Stimulated activated CD4-positive, alpha-beta T cell treated with anti-CD3 and anti-CD28 coated beads, Interleukin-4, amount 100 ng/mL, for 4 hours (primary cell): ENCODE measurements at places on chromosomes 2 and 18.

DNA sequence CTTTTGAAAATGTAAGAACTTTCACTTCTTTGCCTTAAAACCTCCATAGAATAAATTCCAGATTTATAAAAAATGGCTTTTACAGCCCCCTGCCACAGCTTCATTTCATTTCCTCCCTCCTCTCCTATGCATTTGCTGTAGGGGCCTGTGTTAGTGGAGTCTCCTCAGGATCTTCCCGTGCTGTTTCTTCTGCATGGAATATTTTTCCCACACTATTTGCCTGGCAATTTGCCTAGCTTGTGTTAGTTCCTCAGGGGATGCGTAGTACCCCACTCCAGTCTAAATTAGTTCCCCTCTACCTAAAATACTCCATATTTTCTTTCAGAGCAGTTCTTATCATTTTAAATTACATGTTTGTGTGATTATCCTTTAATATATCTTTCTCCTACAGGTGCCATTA lies 262.2 kb downstream of the PLCL1 start:
- no peak for DNase-seq

DNA sequence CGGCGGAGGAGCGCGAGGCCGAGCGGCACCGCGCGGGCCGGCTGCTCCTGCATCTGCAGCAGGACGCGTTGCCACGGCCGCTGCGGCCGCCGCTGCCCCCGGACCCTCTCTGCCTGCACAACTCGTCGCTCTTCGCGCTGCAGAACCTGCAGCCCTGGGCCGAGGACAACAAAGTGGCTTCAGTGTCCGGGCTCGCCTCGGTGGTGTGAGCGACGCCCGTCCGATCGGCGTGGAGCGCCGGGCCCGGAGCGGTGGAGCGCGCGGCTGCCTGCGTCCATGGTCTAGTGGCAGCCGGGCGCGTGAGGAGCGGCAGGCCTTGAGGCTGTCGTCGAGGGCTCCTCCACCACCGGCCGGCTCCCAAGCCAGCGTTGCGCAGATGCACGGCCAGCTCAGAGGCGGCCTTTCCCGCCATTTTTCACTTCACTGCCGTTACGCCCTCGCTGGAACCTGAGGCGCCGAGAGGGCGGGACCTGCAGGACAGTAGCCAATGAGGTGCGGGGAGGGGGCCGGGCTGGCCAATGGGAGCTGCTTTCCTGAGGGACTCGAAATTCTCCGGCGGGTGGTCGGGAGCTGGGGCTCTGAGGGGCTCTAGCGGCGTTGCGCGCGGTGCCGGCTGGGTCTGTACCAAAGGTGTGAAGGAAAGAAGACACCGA lies 1.9 kb downstream of the TLX2 start:
- peak; percentile 77 for DNase-seq

DNA sequence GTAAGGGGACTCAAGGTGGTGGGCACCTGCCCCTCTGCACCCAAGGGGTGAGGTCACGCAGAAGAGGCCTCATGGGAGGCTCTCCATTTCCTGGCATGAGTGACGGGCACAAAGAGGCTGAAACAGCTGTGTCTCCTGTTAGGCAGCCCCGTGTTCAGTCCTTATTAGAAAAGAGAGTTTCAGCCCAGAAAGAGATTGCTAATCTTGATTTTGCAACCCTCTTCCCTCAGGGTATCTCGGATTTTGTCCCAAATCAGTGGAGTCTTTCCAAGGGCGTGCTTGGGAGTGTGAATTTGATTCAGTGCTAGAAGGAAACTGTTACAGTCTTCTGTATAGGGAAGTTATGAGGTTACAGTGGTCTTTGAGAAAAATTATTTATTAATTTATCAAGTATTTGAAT lies 10.4 kb downstream of the TNFRSF11A start:
- no peak for DNase-seq

DNA sequence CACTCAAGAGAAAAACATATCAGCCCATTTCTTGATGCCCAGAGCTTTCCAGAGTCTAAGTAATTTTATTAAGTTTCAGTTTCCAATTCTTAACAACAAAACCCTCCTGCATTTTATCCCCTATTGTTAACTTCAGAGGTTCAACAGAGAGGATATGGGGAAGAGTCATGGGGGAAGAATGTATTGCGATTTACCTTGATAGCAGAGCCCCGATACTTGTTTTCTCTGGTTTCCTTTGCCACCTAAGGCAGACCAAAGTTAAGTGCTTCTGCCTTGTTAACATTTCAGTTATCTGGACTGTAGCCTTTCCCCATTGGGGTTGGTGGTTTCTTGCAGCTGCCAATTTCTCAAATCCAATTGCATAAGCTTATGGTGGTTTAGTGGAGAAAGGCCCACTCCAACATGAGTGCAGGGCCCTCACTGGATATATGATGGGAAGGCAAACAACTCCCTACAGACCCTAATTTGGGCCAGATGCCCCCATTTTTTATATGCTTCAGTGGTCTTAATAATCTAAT lies 82.0 kb upstream of the ITGB6 start:
- DNase-seq = no peak

DNA sequence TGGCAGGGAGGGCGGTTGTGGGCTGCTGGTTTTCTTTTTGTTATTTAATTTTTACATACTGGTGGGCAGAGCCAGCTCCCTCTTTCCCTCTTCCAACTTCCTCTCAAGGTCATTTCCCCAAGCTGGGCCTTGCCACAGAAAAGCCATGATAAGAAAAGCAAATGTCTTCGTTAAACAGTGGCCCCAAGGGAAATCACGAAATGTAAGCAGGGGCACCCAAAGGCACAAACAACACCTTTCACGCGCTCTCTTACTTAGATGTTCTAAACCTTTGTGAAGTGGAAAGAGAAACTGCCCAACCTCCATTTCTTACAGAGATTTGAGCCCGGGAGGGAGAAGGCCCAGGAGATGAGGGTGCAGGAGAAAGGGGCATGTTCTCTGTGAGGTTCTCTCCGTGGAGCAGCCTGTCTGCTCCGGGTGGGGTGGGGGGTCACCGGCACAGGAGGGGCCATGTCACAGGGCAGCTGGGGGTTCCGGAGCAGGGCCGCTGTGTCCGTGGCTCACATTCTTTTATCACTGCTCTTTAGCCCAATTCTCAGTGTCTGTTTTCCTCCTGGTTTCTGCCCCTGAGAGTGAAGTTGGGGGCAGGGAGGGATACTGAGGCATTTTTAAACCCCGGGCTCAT lies 190.7 kb upstream of the GATA6 start:
- DNase-seq = no peak

DNA sequence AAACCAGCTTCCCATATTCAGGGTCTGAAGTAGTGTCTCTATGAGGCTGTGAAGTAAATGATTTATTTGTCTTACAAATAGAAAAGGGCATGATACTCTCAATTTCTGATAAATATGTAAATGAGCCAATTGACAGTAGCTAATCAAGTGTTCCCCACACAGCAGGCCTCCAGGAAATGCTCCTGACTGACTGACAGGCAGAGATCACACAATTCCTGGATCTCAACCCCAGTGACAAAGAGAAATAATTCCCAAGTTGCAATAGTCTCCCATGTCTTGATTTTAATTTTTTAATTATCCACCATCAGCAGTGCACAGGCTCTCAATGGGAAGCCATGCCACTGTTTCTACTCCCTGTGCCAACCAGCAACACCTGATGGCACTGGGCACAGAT lies 390.4 kb downstream of the SOX11 start:
- DNase-seq = no peak

GRCh38 chr18:24475926-24476589 lies 15.6 kb downstream of the HRH4 start:
- no peak for DNase-seq

GRCh38 chr18:49412679-49413078 lies 47.8 kb downstream of the DYM start:
- DNase-seq = no peak

DNA sequence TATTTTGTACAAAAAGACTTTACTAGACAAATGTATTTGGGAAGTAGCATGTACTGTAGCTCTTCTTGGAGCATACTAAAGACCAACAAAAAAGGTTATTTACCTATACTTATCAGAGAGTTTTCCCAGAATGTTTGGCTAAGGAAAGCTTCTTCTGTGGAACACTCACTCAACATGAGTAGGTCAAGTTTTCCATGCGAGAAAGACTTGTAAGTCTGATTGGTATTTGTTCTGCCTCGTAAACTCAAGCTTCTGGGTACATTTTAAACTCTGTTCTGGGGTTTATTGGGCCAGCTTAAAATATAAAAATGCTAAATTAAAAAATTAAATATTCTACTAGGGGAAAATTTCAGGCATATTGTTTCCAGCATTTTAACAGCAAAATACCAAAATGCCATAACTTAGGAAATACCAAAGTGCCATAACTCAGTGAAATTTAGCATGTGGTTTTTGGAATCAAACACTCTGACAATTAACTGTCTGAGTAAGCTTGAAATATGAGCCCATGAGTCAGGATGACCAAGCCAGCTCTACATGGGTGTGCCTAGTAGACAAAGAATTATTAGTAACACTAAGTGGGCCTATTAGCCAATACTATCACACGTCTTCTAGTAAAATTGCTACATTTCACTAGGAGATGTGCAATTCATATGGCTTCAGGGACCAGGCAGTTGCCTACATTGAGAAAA lies 47.3 kb upstream of the SERPINE2 start:
- no peak for DNase-seq

DNA sequence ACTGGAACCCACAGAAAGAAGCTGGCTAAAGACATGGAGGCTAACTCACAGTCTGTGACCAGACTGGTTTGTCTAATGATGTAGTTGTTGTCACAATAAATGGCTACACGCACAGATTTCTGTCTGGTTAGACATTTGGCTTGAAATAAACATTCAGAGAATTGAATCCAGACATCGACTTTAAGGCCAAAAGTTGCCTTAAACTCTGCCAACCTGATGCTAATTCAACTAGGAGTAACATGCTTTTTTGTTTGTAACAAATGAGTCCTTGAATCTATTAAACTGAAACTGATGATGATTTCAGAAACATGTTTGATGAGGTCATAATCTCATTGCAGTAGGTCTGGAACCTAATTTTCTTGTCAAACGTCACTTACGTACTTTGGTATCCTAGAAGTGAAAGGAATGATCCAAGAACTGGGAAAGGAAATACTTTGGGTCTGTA lies 123.8 kb downstream of the ERBB4 start:
- no peak for DNase-seq

DNA sequence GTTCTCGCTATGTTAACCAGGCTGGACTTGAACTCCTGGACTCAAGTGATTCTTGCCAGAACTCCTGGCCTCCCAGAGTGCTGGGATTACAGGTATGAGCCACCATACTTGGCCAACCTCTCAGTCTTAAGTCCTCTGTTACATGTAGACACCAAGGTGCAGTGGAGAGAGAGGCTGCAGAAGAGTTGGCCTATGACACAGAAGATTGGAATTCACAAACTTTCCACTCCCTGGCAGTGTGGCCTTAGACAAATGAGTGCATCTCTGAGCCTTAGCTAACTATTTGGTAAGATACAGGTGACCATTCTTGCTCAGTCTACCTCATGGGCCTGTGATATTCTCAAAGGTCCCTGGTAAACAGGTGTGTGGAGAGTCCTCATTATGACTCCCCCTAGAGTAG lies 159.7 kb downstream of the MYCN start:
- no peak for DNase-seq

- DNase-seq = no peak
These were observed 180.8 kb upstream of the MMADHC start for GRCh38 chr2:149768320-149768799.

DNA sequence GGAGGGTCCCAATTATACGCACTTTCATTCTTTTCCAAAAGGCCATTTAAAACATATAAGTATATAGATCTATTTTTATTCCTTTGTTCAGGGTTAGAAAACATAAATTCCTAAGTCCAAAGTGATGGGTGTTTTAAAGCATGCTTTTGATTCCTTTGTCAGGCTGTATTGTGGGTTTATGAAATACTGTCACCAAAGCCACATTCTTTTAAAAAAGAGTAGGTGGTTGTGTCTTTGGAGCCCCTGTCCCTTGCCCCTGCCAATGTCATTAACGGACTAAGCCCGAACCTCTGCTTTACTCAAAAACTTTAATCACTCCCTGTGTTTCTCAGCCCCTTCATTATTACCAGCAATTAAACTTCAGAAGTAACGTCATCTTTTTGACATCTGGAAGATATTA lies 104.9 kb upstream of the APCDD1 start:
- no peak for DNase-seq

DNA sequence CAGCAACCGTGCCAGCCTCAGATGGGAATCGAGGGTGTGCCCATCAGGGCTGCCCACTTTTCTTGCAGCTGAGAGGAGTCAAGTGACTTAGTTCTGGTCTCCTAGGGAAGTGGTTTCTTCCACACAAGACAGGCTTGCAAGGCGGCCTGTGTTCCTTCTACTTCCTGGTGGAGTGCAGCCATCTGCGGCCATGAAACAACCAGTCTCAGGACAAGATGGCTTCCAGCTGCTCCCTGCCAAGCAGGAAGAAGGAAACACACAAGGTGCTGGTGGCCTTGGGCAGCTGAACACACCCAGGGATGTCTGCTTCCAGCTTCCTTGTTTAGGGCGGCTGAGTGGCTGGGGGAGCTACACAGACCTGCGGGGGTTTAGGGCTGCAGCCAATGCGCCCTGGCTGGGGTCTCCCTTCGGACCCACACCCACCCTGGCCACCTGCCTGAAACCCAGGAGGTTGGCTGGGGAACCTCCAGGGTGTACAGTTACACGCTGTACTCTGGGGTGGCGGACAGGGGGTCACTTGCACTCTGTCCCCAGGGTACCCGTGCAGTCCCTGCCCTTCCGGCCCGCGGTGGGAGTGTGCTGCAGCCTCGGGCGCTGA lies 34.7 kb downstream of the PTPN18 start:
- DNase-seq = no peak

DNA sequence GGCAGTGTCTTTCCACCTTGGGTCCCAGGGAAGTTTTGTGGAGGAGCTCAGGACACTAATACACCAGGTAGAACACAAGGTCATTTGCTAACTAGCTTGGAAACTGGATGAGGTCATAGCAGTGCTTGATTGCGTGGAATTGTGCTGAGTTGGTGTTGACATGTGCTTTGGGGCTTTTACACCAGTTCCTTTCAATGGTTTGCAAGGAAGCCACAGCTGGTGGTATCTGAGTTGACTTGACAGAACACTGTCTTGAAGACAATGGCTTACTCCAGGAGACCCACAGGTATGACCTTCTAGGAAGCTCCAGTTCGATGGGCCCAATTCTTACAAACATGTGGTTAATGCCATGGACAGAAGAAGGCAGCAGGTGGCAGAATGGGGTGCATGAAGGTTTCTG lies 5.9 kb downstream of the CTLA4 start:
- no peak for DNase-seq

- no peak for DNase-seq
These were observed 25.7 kb upstream of the RNF103 start for GRCh38 chr2:86649119-86649947.

DNA sequence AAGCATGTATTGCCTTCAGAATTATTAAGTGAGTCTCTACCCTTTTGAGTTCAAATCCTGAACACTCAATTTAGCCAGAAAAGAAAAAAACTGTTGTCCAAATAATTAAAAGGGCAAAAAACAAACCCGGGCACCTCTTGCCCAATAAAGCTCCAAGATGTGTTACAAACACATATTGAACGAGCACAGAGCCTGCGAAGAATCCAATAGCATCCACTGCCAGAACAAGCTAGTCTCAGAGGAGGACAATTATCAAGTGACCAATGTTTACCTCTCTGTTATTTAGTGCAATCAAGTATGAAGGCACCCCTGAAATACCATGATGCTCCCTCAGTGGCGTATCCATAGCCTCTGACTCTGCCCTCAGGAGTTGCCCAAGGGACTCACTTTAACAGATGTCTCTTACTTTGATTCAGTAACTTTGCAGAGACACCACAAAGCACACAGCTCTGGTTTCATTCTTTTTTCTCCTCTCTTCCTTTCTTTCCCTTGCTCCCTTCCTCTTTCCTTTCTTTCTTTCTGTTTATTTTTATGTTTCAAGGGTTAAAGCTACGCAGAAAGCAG lies 93.5 kb upstream of the SPATS2L start:
- no peak for DNase-seq
